Urothelium cell line (cell line): ENCODE measurements at places on chromosomes 16 and 17.

DNA sequence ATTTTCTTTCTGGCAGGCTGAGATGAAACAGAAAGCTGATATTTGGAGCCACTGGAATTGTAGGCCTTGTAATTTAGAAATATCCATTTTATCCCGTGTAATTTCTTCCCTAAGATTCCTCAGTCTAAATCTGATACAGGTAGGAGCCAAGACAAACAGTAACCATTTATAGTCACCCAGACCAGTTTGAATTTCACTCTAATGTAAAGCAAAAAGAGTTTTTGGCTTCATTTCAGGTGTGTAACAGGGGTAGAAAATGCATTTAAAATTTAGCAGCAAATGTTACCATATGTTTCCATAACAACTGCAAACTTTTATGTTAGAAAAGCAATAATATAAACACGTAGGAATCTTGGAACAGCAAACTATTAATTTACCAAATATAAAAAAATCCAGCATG is 249.4 kb downstream of the FTO start:
- no peak for DNase-seq

- no peak for DNase-seq
Measured at GRCh38 chr17:76742958-76743357, 5.0 kb downstream of the MFSD11 start.

- no peak for DNase-seq
Measured at GRCh38 chr16:74076568-74076967, 220.0 kb upstream of the PSMD7 start.

GRCh38 chr17:29146369-29146972 is 33.7 kb downstream of the MYO18A start:
- DNase-seq: no peak

- no peak for DNase-seq
Measured at GRCh38 chr16:50743581-50744225, 1.8 kb downstream of the CYLD start.

DNA sequence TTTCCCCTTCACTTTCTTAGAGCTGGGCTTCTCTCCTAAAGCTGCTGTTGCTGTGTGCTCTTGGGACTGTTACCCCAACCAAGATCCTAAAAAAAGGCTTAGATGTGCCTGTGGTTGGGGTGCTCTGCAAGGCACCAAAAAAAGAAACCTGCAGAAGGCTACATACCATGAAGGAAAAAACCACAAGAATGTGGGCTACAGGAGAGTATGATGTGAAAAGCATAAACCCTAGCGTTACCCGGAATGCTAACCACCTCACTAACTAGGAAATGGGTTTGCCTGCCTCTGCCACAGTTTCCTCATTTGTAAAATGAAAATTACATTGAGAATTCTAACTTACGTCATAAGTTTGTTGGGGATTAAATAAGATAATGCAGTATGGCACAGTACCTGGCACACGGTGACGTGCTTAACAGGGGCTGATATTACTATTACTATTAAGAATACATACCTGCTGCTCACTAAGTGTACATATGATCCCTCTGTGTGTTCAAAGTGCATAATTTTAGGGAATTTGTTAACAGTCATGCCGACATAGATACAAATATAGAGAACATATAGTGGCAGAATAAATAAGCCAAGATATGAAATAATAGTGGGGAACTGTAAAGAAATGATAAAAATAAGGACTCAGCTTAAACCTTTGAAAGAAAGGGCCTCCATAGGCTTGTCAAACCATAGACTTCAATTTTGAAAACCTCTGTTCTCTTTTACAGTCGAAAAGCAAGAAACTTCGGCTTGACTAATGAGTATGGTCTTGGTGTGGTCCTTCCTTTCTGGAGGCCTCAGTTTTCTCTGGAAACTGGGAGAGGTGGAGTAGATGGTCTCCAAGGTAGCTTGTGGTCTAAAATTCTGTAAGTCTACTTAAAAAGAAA is 177.8 kb upstream of the TBX2 start:
- DNase-seq: no peak

GRCh38 chr16:87601401-87601981 is 817 bp upstream of the JPH3 start:
- no peak for DNase-seq

DNA sequence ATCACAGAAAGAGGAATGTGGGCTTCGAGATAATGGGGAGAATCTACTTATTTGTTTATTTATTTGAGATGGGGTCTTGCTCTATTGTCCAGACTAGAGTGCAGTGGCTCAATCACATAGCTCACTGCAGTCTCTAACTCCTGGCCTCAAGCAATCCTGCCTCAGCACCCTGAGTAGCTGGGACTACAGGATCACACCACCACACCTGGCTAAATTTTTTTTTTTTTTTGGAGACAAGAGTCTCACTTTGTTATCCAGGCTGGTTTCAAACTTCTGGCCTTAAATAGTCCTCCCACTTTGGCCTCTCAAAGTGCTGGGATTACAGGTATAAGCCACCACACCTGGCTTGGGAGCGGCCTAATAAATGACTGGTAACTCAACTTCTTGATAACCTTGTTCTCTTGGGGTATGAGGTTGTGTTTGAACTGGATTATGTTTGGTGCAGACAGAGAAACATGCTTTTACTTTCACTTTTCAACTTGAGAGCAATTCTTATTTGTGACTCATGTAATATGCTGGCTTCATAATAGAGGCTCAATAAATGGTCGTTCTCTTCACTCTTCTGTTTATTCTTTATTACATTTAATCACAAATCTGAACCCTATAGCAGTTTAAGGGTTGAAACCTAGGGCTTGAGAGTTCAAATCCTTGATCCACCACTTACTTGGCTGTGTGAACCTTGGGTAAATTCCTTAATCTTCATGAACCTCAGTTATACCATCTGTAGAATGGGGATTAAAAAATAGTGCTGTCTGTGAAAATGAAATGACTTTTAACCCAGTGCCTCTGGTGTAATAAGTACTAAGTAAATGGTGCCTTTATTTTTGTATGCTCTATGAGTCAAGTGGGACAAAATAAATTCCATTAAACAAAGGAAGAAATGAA is 129.1 kb upstream of the HS3ST2 start:
- no peak for DNase-seq

DNA sequence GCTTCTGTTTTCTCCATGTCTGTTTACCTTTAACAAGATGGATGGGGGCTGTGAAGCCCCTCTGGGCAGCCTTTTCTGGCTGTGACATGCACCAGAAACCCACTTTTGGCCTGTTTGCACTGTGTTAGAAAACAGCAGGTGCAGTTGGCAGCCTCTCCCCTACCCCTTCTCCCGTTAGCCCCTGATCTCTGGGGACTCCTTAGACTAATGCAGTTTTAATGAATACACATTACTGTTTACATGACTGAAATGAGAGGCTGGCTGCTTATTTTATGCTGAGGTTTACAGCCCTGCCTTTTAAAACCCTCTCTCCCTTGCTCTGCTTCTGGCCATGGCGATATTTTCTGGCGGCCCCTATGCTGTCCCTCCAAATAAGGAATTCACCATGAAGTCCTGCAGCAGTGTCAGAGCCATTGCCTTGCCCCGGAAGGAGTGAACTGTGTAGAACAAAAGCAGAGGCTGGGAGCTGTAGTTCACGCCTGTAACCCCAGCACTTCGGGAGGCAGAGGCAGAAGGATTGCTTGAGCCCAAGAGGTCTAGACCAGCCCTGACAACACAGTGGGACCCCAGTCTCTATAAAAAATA is 79.3 kb downstream of the PRKCB start:
- no peak for DNase-seq

DNA sequence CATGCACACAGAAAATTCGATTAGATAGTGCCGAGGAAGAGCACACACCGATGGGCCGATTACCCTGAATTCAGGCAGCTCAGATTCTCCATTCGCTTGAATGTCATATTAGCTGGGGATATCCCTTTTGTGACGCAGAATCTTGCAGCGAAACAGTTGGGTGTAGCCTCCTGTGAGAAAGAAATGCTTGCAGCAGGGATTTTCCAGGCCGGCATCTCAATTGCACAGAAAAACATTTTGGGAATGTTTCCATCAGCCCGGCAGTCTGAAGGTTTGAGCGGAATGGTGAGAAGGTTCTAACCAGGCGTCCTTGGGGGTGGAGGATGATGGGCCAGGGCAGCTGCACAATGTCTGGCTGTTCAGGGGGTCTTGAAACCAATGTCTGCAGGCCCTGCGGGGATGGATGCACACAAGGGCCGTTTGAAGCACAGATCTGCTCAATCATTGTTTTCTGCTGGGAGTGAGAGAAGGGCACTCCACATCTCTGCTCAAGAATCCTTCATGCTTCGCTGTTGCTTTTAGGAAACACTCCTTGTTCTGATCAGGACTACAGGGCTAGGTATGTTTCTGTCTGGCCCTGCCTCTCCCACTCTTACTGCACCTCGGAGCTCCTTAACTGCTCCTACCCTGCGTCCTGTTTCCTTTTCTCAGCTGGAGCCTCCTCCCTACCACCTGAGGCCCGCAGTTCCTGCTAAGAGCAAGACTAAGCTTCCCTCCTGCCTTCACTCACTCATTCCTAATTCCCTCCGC is 94.6 kb downstream of the CMIP start:
- DNase-seq: no peak

DNA sequence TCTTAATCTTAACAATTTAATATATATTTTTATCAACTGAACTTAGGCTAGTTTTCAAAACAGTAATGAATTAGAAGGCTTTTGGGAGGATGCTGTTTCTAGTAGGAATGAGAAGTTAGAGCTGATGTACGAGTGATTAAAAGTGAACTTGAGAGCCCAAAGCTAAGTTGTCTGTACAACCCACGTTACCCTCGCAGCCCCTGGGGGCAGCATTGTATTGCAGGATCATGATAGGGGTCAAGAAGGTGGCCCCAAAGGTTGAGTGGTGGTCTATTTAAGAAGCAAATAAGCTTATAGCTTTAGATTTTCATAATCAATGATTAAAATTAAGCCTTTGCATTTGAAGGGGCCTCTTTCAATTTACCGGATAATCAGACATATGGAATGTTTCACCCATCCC is 33.7 kb upstream of the ALDH3A2 start:
- DNase-seq: no peak
